ENCODE measurements at places on chromosomes 11 and 22.

DNA sequence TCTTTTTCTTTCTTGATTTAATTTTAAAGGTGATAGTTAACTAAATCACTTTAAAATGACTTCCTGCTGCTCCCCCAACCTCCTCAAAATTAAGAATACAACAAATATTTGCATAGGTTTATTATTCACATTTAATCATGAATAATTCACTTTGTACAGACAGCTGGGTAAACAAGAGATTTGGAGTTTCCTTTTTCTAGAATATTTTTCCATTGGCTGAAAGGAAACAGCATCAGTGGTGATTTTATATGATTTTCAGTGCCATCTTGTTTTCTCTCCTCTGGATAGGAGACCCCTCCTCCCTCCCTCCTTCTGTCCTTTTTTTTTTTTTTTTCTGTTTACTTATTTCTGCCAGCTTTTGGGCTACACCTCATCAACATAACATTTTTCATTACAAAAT lies 60.5 kb downstream of the LIF start:
- DNase-seq: no peak

GRCh38 chr11:4416816-4417215 lies 23.3 kb upstream of the TRIM21 start:
- no peak for DNase-seq

DNA sequence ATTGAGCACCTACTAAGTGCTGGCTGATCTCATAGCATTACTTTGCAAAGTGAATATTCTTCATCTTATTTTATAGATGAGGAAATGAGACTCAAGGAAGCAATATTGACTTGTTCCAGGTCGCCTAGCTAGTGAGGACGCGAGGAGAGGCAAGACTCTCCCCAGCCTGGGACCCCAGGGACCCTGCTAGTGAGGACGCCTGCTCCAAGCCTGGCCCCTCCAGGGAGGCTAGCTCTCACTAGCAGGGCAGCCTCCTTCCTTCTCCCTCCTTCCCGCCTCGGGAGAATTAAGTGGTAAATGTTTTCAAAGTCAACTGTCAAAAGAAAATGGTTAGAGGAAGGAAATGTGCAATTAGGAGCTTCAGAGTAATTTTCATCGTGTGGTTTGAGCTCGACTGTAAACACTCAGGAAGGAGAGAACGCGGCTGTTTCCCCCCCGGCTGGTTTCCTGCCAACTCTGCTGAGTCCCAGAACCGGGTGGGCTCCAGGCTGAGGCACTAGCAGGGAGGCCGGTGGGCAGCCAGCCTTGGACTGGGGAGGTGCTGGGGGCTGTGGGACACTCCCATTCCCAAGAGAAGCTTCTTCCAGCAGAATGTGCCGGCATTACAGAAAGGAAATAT lies 17.9 kb downstream of the MYEOV start:
- DNase-seq: peak; percentile 33

DNA sequence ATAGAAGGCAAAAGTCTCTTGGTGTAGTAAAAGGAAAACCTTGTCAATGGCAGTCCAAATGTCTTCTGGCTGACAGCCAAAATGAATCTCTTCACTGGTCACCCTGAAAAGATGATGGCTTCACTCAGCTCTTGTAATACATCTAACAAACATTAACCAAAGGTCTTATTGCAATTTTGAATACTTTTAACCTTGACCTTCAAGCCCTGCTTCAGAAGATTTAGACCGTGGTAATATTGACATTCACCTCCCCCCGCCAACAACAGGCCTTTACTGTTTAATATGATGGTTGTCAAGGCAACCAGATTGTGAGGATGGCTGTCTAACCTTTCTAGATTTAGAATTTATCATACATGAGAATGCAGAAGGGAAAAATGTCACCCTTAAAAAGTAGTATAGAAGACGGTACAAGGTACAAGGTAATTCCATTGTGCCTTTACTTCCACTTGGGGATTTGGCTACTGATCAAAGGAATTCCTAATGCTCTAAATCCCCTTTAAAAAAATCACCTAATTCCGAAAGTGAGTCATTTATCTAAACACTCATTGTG lies 342.3 kb downstream of the LARGE1 start:
- no peak for DNase-seq

- DNase-seq: no peak
Measured at GRCh38 chr11:8040261-8040920, 40.6 kb upstream of the TUB start.

Measured in CD4-positive, alpha-beta T cell treated with Interferon alpha-2 for 1 hour (primary cell).